CD8-positive, alpha-beta T cell (primary cell): ENCODE measurements at places on chromosomes 1 and 21. TPM values are rescaled to one million over a fixed set of nuclear protein-coding genes. Genes with fewer than 3 reads are reported as not detected.

COL8A2 gene
- total RNA-seq: not detected

AMPD1 gene
- total RNA-seq: not detected

LCE1A gene
- not detected for total RNA-seq

IFI44L gene
- 4.1 TPM for total RNA-seq

GCSAML gene
- not detected for total RNA-seq

SLAMF6 gene
- 5.2 TPM for total RNA-seq

FAM72D gene
- not detected for total RNA-seq

S100A7 gene
- not detected for total RNA-seq

PCSK9 gene
- total RNA-seq: not detected

NBPF6 gene
- not detected for total RNA-seq

DCLRE1B gene
- total RNA-seq: 8.1 TPM

CHD1L gene
- total RNA-seq: 29.0 TPM

RPTN gene
- not detected for total RNA-seq

KRTAP11-1 gene
- total RNA-seq: not detected

BTBD8 gene
- 1.2 TPM for total RNA-seq

PRR9 gene
- total RNA-seq: not detected

KCNT2 gene
- total RNA-seq: not detected

GRIK3 gene
- total RNA-seq: not detected

KCND3 gene
- not detected for total RNA-seq

PRAMEF14 gene
- total RNA-seq: not detected

CACHD1 gene
- total RNA-seq: 3.4 TPM

IFI6 gene
- total RNA-seq: 25.1 TPM

POLR3C gene
- total RNA-seq: 25.8 TPM

LZIC gene
- total RNA-seq: 13.6 TPM

RNF223 gene
- not detected for total RNA-seq

PI4KB gene
- total RNA-seq: 63.1 TPM

SDC3 gene
- total RNA-seq: not detected

PCP4 gene
- total RNA-seq: not detected

HEATR1 gene
- total RNA-seq: 53.7 TPM

SYT14 gene
- total RNA-seq: not detected

NUP210L gene
- total RNA-seq: 0.17 TPM

CNIH3 gene
- 1.3 TPM for total RNA-seq

LMX1A gene
- total RNA-seq: not detected

MYCL gene
- not detected for total RNA-seq

PDC gene
- total RNA-seq: not detected

LDLRAD1 gene
- not detected for total RNA-seq

SMPDL3B gene
- total RNA-seq: not detected

S100B gene
- 27.1 TPM for total RNA-seq

HSD11B1 gene
- not detected for total RNA-seq

CR1 gene
- 8.0 TPM for total RNA-seq

TSPAN1 gene
- not detected for total RNA-seq

KRTAP19-4 gene
- not detected for total RNA-seq

SYTL1 gene
- total RNA-seq: 113 TPM

ERO1B gene
- total RNA-seq: 16.2 TPM

RBP7 gene
- total RNA-seq: not detected

HHIPL2 gene
- 0.24 TPM for total RNA-seq

MSH4 gene
- total RNA-seq: not detected

TMEM125 gene
- not detected for total RNA-seq

MCOLN2 gene
- total RNA-seq: 23.1 TPM

GJA5 gene
- not detected for total RNA-seq

IL23R gene
- total RNA-seq: not detected

KLHL12 gene
- total RNA-seq: 19.2 TPM

KIAA0040 gene
- 9.6 TPM for total RNA-seq

PTPN14 gene
- total RNA-seq: not detected

ALPL gene
- not detected for total RNA-seq
